ENCODE measurements at places on chromosomes 7 and 10. TPM values are rescaled to one million over a fixed set of nuclear protein-coding genes. Genes with fewer than 3 reads are reported as not detected.

DNA sequence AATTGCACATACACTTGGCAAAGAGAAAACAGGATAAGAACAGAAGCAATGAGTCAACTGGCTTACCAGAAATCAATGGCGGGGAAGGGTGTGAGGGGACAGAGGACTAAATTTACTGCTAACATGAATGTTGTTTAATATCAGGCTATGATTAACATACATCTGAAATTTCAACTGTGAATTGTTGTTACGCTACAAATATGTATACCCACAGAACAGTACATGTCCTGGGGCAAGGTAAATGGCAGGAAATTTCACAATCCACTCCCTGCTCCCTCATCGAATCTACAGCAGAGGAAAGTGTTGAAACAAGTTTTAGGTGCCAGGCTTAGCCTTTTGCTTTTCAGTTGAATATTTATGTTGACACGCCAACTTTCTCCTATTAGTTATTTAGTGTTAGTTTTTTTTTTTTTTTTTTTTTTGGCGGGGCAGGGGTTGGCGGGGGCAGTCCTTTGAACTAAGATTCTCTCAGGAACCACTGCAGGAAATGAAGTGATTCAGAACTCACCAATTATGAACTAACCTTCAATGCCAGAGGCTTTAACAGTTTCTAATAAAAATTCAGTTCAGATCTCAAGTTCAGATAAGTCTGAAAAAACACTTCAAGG lies 99.0 kb downstream of the UBE2H start:
- no peak overlapping the region for H3K27ac ChIP-seq
- no peaks in the 10 kb centered on the region for H3K27me3 ChIP-seq
- no peaks in the 10 kb centered on the region for H3K36me3 ChIP-seq
- H3K4me1 ChIP-seq = peaks cover 9% of the 10 kb centered on the region

- no peaks in the 10 kb centered on the region for H3K4me1 ChIP-seq
- no peak overlapping the region for H3K27ac ChIP-seq
- no peaks in the 10 kb centered on the region for H3K36me3 ChIP-seq
- no peak for DNase-seq
These were observed 42.9 kb downstream of the SH3PXD2A start for GRCh38 chr10:103812432-103812831.

DNA sequence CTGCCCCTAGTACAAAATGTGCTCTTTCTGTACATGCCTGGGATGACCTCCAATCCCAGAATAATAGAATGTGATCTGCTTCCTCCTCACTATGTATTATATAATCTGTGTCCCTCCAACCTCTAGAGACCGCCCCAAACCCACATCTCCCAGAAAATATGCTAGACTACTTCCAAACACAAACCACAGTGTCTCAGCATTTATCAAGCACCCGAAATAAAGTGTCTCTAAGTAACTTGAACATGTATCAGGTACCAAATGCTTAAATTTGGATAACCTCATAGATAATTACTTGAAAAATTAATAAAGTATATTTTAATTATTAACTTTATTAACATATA lies 16.1 kb downstream of the LYZL1 start:
- H3K27me3 ChIP-seq = no peaks in the 10 kb centered on the region
- H3K36me3 ChIP-seq = no peaks in the 10 kb centered on the region
- no peaks in the 10 kb centered on the region for H3K4me1 ChIP-seq

ASB10 gene
- total RNA-seq = not detected

HSPB1 gene
- 15.9 TPM for total RNA-seq

PON3 gene
- total RNA-seq = not detected

All from natural killer cell (primary cell).